ENCODE measurements at places on chromosomes 2 and 18.

- DNase-seq, result no peak
Measured at GRCh38 chr2:111204706-111205105, 84.0 kb downstream of the BCL2L11 start.

GRCh38 chr2:106944215-106944614, 58.2 kb upstream of the ST6GAL2 start:
- no peak for DNase-seq

DNA sequence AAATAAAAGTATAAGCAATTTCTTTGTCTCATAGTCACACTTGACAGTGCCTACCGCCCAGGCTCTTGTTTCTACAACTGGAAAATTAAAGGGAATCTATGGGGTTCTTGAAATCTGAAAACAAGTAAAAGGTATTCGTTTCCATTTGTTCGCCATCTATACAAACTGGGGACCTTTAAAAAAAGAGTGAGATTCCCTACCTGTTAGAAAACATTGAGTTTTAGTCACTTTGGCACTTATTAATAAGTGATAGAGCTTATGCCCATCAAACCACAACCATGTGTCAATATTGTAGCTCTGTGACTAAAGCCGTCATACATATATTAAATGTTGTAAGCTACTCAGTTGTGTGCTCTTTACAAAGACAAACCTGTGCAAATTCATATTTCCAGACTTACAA, 13.2 kb downstream of the FN1 start:
- no peak for DNase-seq

DNA sequence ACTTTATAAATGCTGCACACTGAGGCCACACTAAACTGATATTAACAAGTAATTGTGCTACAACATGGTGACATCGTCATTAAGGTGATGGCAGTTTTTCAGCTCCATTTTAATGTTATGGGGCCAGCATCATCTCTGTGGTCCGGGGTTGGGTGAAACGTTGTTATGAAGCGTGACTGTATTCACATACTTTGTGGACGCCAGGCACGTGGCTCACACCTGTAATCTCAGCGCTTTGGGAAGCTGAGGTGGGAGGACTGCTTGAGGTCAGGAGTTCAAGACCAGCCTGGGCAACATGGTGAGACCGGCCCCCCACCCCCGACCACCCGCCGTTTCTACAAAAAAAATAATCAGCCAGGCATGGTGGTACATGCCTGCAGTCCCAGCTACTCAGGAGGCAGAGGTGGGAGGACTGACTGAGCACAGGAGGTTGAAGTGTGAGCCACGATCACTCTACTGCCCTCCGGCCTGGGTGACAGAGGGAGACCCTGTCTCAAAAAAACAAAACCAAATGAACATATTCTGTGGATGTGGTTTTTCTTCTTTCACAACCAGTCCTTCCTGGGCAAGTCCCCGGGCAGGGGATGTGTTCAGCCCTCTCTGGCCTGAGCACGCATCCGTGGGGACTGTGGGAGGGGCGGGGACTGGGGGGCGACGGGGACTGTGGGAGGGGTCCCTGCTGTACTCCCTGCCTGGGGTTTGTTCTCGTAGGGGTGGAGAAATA, 12.9 kb upstream of the GAL3ST2 start:
- DNase-seq, result no peak

DNA sequence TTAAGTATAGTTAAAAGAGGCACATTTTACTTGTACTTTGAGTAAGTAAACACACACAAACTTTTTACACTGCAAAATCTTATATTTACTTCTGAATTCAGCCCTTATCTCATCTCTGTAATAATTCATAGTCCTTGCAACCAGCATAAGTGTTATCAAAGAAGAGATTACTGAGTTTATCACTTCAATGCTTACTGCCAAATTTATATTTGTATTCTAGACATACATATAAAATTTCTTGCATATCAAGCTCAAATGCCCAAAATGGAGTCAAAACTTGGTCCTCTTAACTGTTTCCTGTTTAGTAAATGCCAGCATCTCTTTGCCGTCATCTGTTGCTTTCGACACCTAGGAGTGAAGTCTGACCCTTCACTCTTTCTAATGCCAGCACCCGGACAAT, 21.1 kb upstream of the KCNJ3 start:
- no peak for DNase-seq

DNA sequence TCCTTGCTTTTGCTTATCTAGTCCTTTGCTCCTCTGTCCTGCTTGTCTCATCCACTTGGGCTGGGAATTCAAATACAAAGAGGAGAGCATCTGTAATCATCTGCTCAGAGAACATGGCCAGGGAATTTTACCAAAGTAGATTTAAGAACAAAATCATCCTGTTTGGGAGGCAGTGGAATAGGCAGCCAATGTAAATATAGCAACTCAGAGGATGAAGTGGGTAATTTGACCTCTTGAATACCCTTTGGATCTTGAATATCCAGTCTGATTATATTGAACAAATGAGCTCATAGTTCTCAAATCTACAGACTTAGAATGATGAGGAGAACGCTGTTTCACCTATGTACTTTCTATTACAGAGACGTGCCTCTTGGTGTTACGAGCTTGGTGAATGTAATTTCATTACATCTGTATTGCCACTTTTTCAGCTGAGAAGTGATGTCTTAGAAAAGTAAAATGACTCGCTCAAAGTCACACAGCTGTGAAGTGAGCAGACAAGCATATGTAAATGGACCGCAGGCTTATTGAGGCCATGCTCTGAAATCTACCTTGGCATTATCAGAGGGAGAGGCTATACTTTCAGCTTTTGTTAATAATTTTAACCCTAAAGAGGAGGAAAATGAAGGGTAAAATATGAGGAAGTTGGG, 266.3 kb downstream of the MTX2 start:
- DNase-seq, result no peak

- no peak for DNase-seq
Measured at GRCh38 chr2:207787017-207787416, 17.3 kb upstream of the FZD5 start.

GRCh38 chr2:9808334-9809063, 34.8 kb upstream of the TAF1B start:
- DNase-seq, result no peak

DNA sequence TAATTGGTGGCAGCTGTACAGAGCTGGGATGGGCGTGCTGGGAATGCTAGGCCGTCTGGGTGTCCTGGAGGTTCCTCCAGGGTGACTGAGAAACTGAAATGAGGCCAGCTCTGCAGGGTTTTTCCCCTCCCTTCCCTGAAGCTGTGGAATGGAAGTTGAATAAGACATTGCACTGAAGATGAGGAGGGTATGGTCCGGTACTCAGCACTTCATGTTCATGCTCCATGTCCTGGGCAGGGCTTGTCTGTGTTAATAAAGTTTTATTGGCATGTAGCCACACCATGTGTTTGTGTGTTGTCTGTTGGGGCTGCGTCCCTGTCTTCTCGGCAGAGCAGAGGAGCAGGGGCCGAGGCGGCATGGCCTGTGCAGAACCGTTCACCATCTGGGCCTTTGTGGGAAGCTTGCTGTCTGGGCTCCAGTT, 154.0 kb downstream of the LDLRAD4 start:
- no peak for DNase-seq

DNA sequence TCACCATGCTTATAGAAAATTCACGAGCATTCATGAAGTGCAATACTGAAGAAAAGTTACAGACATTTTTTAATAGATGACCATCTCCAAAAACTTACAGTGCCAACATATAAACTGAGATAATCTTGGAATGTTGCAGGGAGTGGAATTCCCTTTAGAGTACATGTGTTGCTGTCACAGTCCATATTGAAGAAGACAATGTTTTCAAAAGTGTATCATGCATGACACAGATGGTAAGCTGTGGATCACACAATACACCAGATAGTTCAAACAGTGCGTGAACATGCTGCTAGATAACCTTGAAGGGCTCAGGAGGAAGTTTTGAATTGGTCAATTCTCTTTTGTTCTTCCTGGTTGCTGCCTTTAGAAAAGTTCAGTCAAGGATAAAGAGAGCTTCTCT, 1644.3 kb upstream of the NXPH2 start:
- DNase-seq, result no peak

DNA sequence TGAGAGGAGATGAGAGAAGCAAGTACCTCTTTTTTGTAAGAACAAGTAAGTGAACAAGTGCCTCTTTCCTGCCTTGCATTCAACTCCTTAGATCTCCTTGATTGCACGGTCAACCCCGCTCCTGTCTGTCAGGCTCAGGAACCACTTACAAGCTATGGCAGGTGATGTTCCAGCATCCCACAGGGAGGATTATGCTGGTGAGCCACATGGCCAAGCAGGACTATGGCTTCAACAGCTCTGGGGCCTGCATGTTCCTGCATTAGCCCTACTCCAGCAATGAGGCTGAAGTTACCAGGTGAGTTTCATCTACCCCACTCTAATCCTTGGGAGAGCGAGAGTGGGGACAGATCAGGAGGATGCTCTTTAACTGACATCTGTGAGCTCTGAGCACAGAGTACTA, 29.5 kb downstream of the TTC32 start:
- no peak for DNase-seq

DNA sequence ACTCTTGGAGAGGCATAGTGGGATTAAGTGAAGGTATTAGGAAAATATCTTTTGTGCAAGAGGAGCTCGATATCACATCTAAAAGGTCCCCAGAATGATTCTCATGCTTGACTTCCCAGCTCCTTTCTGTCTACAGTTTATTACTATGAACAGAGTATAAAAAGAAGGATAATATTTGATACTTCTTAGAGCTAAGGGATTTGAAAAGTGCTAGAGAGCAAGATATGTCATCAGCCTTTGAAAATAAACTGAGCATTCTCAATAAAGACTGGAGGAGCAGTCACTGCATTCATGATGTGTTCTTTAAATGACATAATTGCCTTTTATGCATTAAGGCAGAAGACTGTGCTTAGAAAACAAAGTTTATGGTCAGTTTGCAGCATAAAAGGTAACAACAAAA, 543.2 kb upstream of the NRXN1 start:
- no peak for DNase-seq

GRCh38 chr2:96325041-96325883, at the start of gene ITPRIPL1:
TSS of gene ITPRIPL1 (plus strand) at chr2:96325317. CDS start at chr2:96325840, 523 bp downstream.
- peak; percentile 21 for DNase-seq

DNA sequence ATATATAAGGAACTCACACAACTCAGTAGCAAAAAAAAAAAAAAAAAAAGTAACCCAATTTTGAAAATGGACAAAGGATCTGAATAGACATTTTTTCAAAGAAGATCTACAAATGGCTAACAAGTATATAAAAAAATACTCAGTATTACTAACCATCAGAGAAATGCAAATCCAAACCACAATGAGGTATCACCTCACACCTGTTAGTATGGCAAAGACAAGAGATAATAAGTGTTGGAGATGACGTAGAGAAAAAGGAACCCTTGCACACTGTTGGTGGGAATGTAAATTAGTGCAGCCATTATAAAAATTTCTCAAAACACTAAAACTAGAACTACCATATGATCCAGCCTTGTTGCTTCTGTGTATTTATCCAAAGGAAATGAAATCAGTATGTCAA, 5.8 kb upstream of the CNDP1 start:
- DNase-seq, result no peak

DNA sequence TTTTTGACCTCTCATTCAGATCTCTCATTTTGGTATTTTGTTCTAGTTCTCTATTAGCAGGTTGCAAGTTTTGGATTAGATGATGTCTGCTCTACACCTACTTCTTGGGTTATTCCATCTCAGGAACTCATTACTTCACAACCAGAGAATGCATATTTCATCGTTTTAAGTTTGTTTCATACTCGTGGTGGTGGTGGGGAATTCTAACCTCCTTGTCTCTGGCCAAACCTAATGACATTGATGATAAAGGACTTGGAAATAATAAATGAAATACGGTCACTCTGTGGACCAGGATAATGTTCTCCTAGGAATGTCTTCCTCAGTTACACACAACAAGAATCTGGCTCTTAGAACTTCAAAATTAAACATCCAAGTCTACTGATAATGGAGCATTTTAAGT, 115.2 kb downstream of the CDC42EP3 start:
- DNase-seq, result no peak

GRCh38 chr2:121286506-121286905, 1.5 kb upstream of the TFCP2L1 start:
- DNase-seq, result no peak

DNA sequence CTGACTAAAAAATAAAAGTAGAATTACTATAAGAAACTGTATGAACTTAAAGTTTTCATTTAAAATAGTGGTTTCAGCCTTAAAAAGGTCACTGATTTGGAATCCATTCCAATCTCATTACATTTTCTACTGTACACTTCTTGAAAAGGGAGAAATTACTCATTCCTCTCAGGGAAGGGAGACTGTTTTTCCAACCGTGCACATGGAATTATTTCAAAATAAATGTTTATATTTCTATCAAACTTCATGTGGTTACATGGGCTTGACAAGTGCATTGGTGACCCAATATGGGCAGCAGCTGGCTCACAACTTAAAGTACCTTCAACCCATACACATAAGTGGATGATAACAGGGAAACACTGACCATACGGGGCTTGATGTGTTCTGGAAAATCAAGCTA, 324.5 kb upstream of the THUMPD2 start:
- no peak for DNase-seq

DNA sequence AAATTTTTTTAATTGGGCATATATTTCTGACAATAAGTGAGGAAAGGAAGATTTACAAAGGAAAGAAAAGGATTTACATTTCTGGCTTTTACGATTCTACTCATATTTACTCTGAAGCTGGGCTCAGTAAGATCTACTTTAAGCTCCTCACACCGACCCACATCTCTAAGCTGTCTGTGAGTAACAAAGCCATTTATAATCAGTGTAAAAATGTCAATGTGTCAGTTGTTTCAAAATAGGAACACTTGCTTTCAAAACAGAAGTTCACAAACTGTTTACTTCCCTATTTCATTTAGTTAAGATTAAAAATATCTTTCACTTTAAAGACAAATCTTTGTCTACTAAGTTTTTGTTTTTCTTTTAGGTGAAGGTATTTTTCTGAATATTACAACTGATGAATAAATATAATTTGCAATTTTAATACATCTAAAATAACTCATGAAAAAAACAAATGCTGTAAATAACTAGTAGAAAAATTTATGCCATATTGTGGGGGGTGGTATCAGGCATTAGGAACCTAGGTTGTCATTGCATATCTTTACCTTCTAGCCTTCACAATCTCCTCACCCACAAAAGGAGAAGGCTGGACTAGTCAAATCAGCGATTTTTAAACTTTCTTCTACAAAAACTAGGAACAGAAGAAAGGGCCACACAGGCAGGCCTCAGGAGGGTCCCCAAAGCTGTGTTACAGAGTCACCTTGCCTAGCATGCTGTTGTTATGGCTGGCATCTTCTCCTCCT, 64.5 kb downstream of the TMEM131 start:
- no peak for DNase-seq

- no peak for DNase-seq
Measured at GRCh38 chr2:11995456-11995855, 249.0 kb downstream of the LPIN1 start.

DNA sequence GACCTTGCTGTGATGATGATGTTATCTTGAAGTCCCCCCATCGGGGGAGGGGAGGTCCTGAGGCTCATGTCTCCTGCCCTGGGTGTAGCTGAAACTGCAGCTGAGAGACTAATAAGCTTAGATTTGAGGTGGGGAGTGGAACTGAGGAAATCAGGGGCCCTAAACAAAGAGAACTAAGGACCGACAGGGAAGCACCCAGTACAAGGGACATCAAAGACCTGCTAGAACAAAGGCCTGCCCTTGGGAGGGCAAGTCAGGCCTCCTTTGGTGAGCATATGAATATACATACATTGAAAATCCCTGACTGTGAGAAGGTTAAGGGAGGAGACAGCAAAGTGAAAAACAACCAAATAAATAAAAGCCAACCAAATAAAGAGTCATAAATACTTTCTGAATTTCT, 1132.5 kb upstream of the CELF4 start:
- DNase-seq, result no peak

GRCh38 chr2:172294983-172295382, 132.4 kb upstream of the ITGA6 start:
- no peak for DNase-seq
